ENCODE measurements at places on chromosomes 5 and 9.

- DNase-seq: no peak
Measured at GRCh38 chr5:68778484-68778883, 315.3 kb upstream of the SLC30A5 start.

GRCh38 chr5:132237141-132237540 lies 9.5 kb upstream of the P4HA2 start:
- no peak for DNase-seq

- DNase-seq: no peak
Measured at GRCh38 chr9:79700607-79701360, 129.0 kb downstream of the TLE4 start.

- no peak for DNase-seq
Measured at GRCh38 chr5:13572163-13572562, 372.3 kb downstream of the DNAH5 start.

GRCh38 chr9:83433846-83434245 lies 104.4 kb downstream of the FRMD3 start:
- no peak for DNase-seq

- no peak for DNase-seq
Measured at GRCh38 chr5:137486707-137487106, 12.4 kb downstream of the SPOCK1 start.

DNA sequence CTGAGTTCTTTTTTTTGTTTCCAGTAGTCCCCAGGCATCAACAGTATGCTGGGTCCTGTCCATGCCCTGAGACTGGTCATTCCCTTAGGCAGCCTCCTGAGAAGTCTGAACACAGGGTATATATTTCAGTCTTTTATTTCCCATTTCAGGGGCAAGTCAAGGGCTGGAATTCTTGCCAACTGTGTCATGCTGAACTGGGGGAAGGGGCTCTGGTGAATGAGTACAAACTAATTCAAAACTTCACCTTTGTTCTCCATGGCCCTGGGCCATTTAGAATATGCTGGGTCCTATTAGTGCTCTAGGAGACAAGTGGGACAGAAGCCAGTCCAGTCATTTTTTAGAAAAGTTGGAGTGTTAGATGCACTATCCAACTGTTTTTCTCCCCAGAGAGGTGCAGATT lies 170.3 kb downstream of the TMC1 start:
- no peak for DNase-seq

GRCh38 chr5:143870871-143871632 lies 59.1 kb downstream of the HMHB1 start:
- DNase-seq: no peak

GRCh38 chr9:134653259-134654009 lies 11.8 kb downstream of the COL5A1 start:
- DNase-seq: peak; percentile 47

DNA sequence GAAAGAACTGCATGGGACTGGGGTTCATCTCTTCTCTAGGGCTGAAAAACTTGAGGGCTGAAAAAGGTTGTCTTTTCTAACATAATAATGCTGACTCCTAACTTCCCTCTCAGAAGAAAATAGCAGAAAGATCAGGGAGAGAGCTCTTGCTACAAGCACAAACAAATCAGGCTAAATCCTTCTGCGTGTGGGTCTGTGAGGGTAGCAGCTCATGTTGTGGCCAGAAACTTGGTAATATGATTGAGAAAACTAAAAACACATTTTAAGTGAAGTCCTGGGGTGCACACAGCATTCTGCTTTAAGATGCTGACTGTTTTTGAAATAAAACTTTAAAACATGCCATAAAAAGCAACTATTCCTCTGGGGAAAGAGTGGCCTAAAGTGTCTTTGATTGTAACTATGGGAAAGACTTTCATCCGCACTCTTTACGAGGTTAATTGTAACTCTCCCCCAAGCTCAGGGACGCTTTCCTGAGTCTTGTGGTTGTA lies 56.7 kb downstream of the SAXO1 start:
- DNase-seq: no peak

DNA sequence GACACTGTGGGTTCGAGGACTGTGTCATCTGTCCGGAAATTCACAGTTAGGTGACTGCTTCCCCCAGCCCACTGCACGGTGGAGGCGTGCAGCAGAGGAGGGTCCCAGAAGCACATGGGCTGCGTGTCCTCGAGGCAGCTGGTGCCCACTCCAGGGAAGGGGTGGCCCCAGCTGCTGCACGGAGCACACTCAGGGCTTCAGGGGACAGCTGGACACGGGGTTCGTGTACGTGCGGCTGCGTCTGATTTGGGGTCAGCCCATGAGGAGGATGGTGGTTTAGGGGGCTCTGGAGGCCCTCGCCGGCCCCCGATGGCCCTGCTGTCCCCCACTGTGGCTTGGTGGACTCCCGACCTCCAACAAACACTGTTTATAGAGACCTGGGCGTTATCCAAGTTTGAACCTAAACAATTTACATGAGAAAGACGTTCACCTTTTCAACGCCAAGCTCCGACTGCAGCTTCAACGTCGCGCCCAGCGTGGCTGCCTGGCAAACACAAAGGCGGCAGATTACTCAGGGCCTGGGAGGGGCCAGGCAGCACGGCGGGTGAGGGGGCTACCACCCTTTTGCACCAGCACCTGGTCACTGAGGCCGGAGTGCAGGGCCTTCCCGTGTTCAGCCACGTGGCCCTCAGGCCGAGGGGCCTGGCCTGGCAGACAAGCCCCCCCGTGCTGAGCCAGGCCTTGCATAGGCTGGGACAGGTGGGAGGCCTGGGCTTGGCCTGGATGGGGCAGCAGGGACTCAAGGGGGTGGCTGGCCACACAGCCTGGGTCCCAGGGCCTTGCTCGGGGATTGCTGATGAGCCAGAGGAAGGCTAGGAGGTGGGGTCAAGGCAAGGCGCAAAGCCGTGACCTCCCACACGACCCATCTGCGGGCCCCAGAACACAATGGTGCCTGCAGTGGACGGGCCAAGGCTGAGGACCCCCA lies 55.2 kb downstream of the EXD3 start:
- DNase-seq: no peak

DNA sequence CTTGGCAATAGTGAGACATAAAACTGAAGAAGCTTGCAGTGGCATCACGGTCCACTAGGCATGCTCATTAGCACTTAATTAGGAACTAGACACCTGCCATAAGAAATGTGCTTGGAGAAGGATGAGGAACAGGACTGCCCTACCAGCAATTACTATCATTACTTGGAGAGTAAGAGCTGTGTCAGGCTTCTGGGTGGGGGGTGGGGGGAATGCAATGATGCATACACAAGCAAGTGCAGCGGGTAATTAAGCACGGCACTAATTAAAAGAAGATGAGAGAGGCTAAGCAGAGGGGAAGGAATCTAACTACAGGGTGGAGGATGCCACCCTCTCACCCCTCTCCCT lies 53.1 kb downstream of the TLE1 start:
- DNase-seq: no peak

DNA sequence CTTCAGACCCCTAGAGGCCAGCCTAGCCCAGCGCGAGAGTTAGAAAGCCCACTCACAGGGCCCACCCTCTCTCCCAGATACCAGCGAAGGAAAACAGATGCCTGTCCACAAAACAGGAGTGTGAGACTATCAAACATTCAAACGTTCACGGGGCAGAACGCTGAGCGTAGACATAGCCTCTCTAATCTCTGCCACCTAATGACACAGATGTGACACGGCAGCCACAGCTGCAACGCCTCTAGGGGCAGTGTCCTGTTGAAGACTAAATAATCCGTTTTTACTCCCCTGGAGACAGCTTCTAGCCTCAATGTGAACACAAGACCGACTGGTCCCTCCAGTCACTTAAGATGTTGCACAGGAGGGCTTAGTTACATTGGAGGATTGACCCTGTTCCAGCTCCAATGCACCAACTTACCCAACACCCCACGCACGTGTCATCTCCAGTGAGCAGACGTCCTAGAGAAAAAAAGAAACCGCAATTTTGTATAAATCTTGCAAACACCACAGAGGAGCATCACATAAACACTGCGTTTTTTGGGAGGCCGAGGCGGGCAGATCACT lies 14.3 kb downstream of the DIPK1B start:
- DNase-seq: no peak

- no peak for DNase-seq
Measured at GRCh38 chr5:10467281-10468198, 25.9 kb downstream of the ROPN1L start.

- no peak for DNase-seq
Measured at GRCh38 chr5:44048276-44048984, 340.8 kb downstream of the FGF10 start.

GRCh38 chr9:81538890-81539289 lies 150.5 kb downstream of the TLE1 start:
- DNase-seq: no peak

DNA sequence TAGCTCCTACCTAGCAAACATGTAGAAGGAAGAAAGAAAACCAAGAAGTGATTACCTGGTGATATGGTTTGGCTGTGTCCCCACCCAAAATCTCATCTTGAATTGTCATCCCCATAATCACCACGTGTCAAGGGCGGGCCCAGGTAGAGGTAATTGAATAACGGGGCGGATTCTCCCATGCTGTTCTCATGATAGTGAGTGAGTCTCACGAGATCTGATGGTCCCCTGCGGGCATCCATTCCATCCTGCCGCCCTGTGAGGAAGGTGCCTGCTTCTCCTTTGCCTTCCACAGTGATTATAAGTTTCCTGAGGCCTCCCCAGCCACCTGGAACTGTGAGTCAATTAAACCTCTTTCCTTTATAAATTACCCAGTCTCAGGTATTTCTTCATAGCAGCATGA lies 27.4 kb upstream of the ANKRD34B start:
- no peak for DNase-seq

DNA sequence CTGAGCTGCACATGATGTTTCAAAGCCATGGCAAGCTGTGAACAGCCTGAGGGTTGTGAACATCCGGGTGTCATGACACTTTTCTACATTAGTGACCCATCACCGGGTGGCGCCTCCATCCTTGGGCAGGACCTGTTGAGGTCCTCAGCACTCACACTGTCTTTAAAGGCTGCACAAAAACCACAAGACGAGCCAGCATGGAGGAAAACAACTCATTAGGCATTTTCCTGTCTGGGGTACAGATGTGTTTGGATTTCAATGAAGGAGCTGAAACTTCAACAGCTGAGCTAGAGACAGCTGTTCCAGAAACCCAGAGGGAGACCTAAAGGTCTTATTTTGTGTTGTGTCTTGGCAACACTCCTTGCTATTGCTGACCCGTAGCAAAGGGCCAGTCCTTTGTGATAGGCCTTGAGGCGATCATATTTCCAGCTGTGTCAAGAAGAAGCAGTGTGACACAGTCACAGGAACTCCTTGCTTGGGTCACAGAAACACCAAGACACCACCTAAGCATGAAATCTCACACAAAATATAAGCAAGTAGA lies 151.8 kb upstream of the VLDLR start:
- DNase-seq: peak; percentile 41

- no peak for DNase-seq
Measured at GRCh38 chr9:89380437-89381307, 62.4 kb downstream of the SECISBP2 start.

DNA sequence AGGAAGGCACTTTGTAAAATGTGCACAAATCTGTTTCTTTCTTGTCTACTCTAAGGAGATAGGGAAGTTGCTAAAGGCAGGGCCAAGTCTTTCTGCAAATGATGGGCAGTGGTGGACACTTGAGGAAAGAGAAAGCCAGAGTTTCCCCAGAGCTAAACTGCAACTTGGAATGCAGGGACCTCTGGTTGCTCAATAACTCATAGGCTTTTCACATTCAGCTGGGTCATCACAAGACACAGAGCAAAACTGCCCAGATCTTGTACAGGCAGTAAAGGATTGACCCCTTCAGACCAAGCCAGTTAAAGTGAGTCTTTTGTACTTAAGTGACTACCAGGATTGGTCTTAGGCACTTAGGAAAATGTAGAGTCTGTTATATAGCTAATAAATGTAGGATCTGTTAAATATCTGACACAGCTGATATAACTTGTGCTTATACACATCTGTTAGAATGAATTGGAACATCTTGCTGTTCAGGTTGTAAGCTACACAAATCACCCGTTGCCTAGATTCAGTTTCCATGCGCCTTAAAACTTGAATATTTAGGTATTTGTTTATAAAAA lies 13.5 kb upstream of the AGXT2 start:
- DNase-seq: no peak

DNA sequence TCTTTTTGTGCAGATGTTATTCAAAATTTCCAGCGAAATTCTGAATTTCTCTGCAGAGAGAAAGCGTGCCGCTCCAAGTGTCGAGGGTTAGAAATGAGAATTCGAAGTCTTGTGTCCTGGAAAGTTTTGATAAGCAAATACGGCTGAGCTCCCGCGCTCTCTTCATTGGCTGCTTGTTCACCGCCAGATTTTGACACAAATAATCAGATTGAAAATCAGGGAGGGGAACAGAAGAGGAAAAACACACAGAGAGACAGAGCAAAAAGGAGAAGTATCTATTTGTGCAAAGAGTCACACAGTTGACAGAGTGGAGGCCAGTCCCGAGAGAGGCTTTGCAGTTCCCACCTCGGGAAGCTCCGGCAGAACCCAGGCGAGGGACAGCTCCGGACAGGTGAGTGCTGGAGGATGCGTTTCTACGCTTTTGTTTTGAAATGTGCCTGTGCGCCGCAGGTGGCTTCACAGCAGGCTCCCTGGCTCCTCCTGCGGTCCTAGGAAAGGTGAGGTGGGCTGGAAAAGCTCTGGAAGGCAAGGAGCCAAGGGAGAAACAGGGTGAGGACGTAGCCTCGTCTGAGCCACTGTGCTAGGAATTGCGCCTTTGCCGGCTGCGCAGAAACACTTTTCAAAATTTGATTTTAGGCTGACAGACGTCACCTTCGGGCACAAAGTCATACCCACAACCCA lies at the start of gene GFI1B:
TSS of gene GFI1B (plus strand) at position 244 of the 681 bp plus-strand sequence. CDS start 7,985 bp downstream, outside the sequence.
- no peak for DNase-seq

DNA sequence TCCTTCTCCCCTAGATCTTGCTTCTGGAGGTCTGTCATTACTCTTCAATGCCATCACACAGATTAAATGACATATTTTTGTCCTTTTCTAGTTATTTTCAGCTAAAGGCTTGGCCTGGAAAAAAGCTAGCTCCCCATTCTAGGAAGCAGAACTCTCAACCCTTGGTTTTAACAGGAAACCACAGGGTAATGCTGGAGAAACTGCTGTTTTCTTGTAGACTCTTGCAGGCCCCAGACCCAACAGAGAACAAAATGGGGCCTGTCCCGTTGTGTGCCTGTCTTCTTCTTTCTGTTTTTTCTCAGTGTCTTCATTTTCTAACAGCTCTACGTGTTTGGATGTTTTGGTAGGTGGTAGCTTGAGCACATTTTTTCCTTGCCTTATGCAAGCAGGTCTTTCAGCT lies 21.5 kb downstream of the DCANP1 start:
- no peak for DNase-seq

DNA sequence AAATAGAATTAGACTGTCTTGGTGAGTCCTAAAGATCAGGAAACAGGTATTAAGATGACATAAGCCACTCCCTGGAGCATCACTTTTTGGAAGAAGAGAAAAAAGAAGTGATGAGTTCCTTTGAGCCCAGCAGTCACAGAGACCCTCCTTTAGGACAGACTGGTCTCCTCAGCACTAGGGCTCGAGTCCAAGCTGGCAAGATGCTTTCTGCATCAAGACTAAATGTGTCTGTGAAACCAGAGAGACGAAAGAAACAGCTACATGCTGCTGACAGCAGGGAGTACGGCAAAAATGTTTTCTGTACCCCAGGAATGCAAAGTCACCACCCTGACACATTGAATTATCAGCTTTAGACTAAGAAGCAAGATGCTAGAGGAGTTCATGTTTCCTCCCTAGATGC lies 184.5 kb downstream of the CRB2 start:
- DNase-seq: no peak
